ENCODE measurements at places on chromosomes 4 and X. TPM values are rescaled to one million over a fixed set of nuclear protein-coding genes. Genes with fewer than 3 reads are reported as not detected.
A peak's percentile ranks its signal among the peaks of the same experiment; 100 is the strongest.

- H3K27me3 ChIP-seq = no peaks in the 10 kb centered on the region
- no peaks in the 10 kb centered on the region for H3K4me1 ChIP-seq
- H3K27ac ChIP-seq = no peak overlapping the region
- no peaks in the 10 kb centered on the region for H3K36me3 ChIP-seq
- no peak overlapping the region for H3K4me3 ChIP-seq
- no peak for DNase-seq
Observed at GRCh38 chr4:89324671-89325070, 17.1 kb upstream of the GPRIN3 start.

- no peaks in the 10 kb centered on the region for H3K27me3 ChIP-seq
- H3K27ac ChIP-seq = no peak overlapping the region
- H3K36me3 ChIP-seq = no peaks in the 10 kb centered on the region
- H3K4me1 ChIP-seq = no peaks in the 10 kb centered on the region
Observed at GRCh38 chr4:113221990-113222389, 172.5 kb downstream of the ANK2 start.

The ZNF157 gene
- total RNA-seq = not detected

The OPRPN gene
- not detected for total RNA-seq

DNA sequence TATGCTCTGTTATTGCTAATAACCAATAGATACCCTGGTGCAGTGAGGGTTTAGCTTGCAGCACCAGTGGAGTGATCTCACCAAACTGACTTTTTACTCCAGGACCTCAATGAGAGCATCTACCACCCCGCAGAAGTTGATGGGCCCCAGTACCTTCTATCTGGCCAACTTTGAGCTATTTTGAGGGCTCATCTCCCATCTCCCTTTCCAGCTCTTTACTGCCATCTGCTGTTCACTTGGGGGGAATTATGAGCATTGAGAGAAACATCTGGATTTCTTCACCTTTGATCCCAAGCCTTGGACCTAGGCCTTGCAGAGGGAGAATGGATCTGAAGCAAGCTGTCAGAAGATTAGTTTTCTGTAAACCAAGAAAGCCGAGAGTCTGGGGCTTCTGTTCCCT is 143.6 kb downstream of the TMEM164 start:
- H3K27ac ChIP-seq = no peak overlapping the region
- H3K4me1 ChIP-seq = peaks cover 5% of the 10 kb centered on the region
- peaks cover 4% of the 10 kb centered on the region for H3K36me3 ChIP-seq
- H3K4me3 ChIP-seq = no peak overlapping the region
- no peak for DNase-seq

DNA sequence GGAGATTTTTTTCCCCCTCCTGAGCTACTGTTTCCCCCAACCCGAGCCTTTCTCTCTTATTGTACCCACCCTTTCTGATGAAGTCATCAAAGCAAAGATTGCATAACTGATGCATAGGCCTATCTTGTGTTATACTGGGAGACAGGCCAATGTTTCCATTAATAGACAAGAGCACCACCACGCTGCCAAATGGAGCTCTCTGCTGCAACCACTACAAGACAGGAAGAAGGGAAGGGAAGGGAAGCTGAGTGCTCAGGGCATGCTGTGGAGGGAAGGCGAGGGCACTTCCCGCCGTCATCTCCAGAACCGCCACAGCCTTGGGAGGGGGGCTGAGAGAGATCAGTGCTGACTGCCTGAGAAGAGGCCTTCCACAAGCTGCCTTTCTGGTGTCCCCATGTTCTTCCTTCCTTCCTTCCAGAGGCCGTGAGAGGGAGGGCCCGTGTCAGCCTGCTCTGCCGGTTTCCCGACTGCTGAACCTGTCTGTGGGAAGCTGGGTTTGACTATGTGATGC is 75.0 kb downstream of the MGST2 start:
- peak overlapping the region; percentile 84 for H3K27ac ChIP-seq
- H3K4me1 ChIP-seq = peaks cover 23% of the 10 kb centered on the region
- no peak overlapping the region for H3K4me3 ChIP-seq
- H3K27me3 ChIP-seq = no peaks in the 10 kb centered on the region
- H3K36me3 ChIP-seq = no peaks in the 10 kb centered on the region

DNA sequence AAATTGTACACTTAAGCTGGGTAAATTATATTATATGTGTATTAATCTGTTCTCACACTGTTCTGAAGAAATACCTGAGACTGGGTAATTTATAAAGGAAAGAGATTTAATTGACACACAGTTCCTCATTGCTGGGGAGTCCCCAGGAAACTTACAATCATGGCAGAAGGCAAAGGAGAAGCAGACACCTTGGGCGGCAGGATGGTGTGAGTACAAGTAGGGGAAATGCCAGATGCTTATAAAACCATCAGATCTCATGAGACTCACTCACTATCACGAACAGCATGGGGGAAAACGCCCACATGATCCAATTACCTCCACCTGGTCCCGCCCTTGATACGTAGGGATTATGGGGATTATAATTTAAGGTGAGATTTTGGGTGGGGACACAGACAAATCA is 34.9 kb downstream of the PDE5A start:
- no peak overlapping the region for H3K27ac ChIP-seq
- H3K36me3 ChIP-seq = no peaks in the 10 kb centered on the region
- DNase-seq = no peak
- H3K27me3 ChIP-seq = no peaks in the 10 kb centered on the region
- no peak overlapping the region for H3K4me3 ChIP-seq

GRCh38 chr4:10058371-10058770 is 37.1 kb upstream of the SLC2A9 start:
- H3K4me3 ChIP-seq = no peak overlapping the region
- no peaks in the 10 kb centered on the region for H3K36me3 ChIP-seq
- no peak for DNase-seq
- H3K27ac ChIP-seq = no peak overlapping the region
- no peaks in the 10 kb centered on the region for H3K4me1 ChIP-seq

DNA sequence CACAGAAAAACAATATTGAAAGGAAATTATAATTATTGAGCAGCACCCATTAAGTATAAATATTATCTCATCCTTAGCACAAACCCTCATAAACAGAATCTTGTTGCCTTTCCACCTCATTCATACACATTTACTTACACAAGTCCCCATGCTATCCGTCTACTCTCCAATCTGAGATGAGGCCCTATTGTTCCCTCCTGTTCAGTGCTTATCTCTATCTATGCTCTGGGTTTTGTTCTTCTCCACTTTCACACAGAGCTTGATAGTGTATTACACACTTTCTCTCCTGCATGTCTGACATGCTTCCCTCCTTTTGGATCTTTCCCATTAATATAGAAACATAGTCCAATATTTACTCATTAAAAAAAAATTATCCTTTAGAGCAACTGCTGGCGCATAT is 238.2 kb upstream of the MAB21L2 start:
- H3K27ac ChIP-seq = no peak overlapping the region
- no peak for DNase-seq
- H3K4me3 ChIP-seq = no peak overlapping the region
- H3K4me1 ChIP-seq = no peaks in the 10 kb centered on the region
- H3K36me3 ChIP-seq = peaks cover 5% of the 10 kb centered on the region

- H3K4me1 ChIP-seq = no peaks in the 10 kb centered on the region
- no peaks in the 10 kb centered on the region for H3K27me3 ChIP-seq
- no peak overlapping the region for H3K27ac ChIP-seq
- no peak for DNase-seq
- no peak overlapping the region for H3K4me3 ChIP-seq
Observed at GRCh38 chr4:146978641-146979040, 33.0 kb upstream of the TTC29 start.

The TRPC5OS gene
- not detected for total RNA-seq

DNA sequence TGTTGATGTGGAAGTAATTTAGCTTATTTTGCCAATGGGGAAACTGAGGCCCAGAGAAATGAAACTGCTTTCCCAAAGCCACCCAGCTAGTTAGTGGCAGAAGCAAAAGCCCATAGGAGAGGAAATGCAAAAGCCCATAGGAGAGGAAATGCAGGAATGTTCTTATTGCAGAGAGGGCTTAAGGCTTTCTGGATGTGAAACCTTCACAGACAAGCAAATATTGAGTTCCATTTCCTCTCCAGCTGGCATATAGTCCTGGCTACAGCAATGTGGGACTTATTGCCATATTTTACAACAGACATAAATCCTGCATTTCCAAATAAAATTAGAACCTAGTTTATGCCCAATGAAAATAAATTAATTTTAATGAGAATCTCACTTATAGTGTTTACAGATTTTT is 69.7 kb downstream of the TMEM154 start:
- no peaks in the 10 kb centered on the region for H3K36me3 ChIP-seq
- no peak for DNase-seq
- no peaks in the 10 kb centered on the region for H3K27me3 ChIP-seq
- H3K4me1 ChIP-seq = no peaks in the 10 kb centered on the region

The CPLX1 gene
- 0.37 TPM for total RNA-seq

GRCh38 chr4:188408244-188409030 is 269.2 kb downstream of the TRIML1 start:
- H3K27me3 ChIP-seq = no peaks in the 10 kb centered on the region
- no peaks in the 10 kb centered on the region for H3K4me1 ChIP-seq
- H3K4me3 ChIP-seq = no peak overlapping the region
- H3K36me3 ChIP-seq = no peaks in the 10 kb centered on the region

The LRRC66 gene
- not detected for total RNA-seq

DNA sequence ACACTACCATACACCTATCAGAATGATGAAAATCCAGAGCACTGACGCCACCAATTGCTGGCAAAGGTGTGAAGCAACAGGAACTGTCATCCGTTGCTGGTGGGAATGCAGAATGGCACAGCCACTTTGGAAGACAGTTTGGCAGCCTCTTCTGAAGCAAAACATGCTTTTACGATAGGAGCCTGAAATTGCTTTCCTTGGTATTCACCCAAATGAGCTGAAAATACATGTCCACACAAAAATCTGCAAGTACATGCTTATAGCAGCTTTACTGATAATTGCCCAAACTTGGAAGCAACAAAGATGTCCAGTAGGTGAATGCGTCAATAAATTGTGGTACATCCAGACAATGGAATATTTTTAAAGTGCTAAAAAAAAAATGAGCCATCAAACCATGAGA is 322.8 kb upstream of the FAT1 start:
- DNase-seq = no peak
- no peaks in the 10 kb centered on the region for H3K4me1 ChIP-seq
- H3K36me3 ChIP-seq = no peaks in the 10 kb centered on the region
- H3K27ac ChIP-seq = no peak overlapping the region

All from stomach (tissue), 19 donors.